ENCODE measurements at places on chromosomes 3 and 15.
A peak's percentile ranks its signal among the peaks of the same experiment; 100 is the strongest.

GRCh38 chr15:56821721-56822425 lies 88.6 kb upstream of the ZNF280D start:
- peak; percentile 26 for DNase-seq

GRCh38 chr15:78340231-78341056 lies at the start of gene CRABP1:
Gene CRABP1 (plus strand): TSS chr15:78340353. CDS start chr15:78340429, 76 bp downstream.
- DNase-seq: no peak

GRCh38 chr3:180743813-180744590 lies 64.7 kb upstream of the CCDC39 start:
- no peak for DNase-seq

DNA sequence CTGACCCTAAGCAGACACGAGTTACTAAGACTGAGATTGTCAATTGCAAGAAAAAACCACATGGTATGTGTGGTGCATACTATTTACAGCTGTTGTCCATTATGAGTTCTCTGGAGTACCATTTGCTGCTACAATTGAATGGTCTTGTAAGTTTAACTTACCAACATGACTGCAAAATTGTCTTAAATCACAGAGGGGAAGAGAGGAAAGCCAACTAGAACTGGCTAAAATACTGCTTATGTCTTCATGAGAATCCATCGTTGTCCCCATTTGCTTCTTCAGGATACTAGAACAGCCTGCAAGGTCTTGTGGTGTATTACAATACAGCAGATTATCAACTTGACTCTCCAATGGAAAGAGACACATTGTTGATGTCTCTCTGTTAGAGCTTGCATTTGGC lies 313.2 kb downstream of the AGBL1 start:
- DNase-seq: no peak

- DNase-seq: peak; percentile 40
Observed at GRCh38 chr3:8317661-8318649, 183.7 kb upstream of the LMCD1 start.

GRCh38 chr3:69012800-69013252 lies 658 bp downstream of the EOGT start:
- DNase-seq: no peak

GRCh38 chr3:119388577-119388976 lies 74.8 kb downstream of the TMEM39A start:
- no peak for DNase-seq

- DNase-seq: no peak
Observed at GRCh38 chr15:56094171-56094570, 100.8 kb upstream of the NEDD4 start.

DNA sequence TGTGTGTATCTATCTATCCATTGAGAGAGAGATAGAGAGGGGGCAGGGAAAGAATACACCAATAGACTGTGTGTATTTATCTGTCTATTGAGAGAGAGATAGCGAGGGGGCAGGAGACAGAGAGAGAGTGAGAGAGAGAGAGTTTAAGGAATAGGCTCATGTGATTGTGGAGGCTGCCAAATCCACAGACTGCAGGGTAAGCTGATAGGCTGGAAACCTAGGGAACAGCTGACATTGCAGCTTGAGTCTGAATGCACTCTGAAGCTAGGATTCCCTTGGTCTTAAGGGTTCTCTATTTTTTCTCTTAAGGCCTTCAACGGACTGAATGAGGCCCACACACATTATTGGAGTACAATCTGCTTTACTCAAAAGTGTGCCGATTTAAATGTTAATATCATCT lies 255.8 kb downstream of the EPHA3 start:
- no peak for DNase-seq

- DNase-seq: no peak
Observed at GRCh38 chr15:91200101-91200754, 100.2 kb downstream of the SV2B start.

GRCh38 chr3:37694284-37694675 lies 167.4 kb upstream of the CTDSPL start:
- no peak for DNase-seq

- no peak for DNase-seq
Observed at GRCh38 chr3:89955156-89955555, 847.7 kb downstream of the EPHA3 start.

DNA sequence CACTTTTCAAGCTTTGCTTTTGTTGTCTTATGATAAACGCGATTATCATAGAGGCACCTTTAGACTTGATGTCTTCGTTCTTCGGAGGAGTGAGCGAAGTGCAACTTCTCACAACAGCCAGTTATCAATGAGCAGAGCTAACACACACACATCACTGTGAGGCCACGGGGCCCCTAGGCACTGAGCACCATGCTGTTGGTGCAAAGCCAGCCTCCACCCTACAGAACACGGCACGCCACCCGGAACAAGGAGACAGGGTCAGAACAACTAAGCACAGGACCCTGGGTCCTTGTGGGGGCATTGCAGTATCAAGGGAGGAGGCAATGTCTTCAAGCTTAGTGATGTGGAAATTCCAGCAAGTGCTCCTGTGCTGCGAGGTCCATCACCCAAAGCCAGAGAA lies 244.5 kb downstream of the OCA2 start:
- DNase-seq: no peak

Measured in AG04449 (cell line).